ENCODE measurements at places on chromosomes 7 and 10.

DNA sequence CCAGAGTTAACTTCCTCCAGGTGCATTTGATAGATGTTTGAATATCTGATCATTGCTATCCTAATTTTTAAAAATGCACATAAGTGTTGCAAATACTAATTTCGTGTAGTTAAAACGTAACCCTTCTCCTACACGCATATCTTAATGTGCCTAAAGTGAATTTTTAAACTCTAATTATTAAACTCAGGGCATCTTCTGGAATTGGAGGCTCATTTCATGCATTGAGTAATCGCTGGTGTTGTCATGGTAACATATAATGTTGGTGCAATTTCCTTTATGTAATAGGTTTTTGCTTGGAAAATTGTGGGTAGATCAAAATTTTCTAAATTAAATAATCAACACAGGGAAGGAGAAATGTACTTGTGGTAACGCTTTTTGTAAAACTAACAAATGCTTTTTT is 56.2 kb downstream of the ARMC3 start:
- no peak for DNase-seq

- DNase-seq, result no peak
Observed at GRCh38 chr10:124715439-124715838, 28.7 kb downstream of the FAM53B start.

- no peak for DNase-seq
Observed at GRCh38 chr7:155449869-155450557, 7.9 kb upstream of the EN2 start.

DNA sequence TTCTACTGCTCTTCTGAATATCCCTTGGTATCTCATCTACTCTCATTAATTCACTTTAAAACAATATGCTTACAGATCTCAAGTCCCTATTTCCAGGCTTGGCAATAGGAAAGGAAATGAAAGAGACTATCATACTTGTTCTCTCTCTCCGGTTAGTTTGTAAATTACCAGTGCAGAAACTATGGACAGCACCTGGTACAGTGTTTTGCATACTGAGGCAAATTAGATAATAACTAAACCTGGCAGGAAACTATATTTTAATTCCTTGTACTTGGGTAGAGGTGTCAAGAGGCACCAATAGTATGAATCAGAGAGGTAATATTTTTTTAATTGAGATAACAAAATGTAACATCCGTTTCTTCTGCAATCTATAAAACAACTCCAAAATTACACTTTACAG is 97.7 kb upstream of the TMEM196 start:
- no peak for DNase-seq

- DNase-seq, result no peak
Observed at GRCh38 chr10:24201503-24202180, 7.3 kb upstream of the KIAA1217 start.
